Stimulated activated CD8-positive, alpha-beta memory T cell treated with anti-CD3 and anti-CD28 coated beads, Interleukin-4, amount 100 ng/mL, for 24 hours (primary cell): ENCODE measurements at places on chromosomes 4 and X.

GRCh38 chrX:121479406-121479805 is 432.0 kb downstream of the GLUD2 start:
- no peak for DNase-seq

- no peak for DNase-seq
These were observed 4.0 kb upstream of the SYP start for GRCh38 chrX:49204017-49204416.

DNA sequence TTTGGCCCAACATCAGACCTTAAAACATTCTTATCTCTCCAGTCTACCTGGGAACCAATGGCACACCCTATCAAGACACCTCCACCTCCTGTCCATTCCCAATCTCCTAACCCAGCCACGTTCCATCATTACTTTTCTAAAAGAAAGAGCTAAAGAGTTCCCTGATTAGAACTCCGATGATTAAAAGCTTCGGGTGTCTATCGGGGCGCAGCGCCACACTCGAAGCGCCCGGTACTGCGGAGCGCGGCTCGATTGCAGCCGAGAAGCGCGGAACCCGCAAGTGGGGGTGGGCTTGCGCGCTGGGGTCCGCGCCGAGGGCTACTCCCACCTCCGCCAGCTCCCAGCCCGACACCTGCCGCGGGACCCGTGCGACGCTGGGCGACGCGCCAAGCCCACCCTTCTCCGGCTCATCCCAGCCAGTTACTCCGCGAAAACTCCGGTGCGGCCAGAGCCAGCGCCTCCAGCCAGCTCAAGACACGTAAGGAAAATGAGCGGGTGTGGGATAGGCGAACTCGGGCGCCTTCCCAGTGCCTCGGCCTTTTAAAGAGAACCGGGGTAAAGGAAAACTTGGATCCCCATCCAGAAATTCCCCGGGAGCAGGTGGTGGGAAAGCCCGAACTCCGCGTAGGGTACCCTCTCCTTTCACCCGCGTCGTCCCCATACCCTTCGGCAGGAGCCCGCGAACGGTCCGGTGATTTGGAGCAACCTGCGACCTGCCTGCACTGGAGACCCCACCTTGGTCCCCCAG is 593 bp downstream of the NPY1R start:
- no peak for DNase-seq

DNA sequence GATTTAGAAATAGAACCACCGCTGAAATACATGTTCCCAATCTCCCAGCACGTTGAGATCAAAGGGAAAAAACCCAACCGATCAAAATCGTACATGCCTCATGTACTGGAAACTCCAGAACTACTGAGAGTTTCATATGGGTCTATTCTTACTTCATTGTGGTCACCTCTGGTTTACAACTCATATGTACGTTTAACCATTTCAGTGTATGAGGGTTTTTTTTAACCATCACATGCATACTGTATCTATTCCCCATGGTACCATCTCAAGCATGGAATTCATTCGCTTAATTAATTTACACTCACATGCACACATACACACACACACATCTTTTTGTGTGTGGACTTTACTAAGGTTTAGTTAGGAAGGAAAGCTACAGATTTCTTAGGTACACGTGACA is 46.0 kb upstream of the CLNK start:
- no peak for DNase-seq

- no peak for DNase-seq
These were observed 156.6 kb upstream of the TLL1 start for GRCh38 chr4:165716472-165716871.

GRCh38 chr4:100421361-100421978 is 96.4 kb downstream of the EMCN start:
- DNase-seq: no peak

DNA sequence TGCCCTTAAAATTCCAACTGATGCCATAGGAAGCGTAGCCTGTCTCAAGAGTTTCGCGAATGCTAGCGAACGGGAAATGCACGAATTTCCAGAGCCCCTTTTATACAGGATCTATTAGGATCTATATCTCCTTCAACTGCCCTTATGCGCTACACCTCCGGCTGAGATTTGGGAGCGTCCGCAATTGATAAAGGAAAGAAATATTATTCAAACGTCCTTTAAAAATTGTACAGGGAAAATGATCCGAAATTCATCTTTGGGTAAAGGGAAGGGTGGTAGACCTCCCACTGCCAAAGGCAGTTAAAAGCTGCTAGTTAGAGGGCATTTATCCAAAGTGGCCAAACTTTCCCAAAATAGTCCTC is 609 bp downstream of the NR3C2 start:
- no peak for DNase-seq

- no peak for DNase-seq
These were observed 112.7 kb downstream of the BCOR start for GRCh38 chrX:39985071-39985470.

DNA sequence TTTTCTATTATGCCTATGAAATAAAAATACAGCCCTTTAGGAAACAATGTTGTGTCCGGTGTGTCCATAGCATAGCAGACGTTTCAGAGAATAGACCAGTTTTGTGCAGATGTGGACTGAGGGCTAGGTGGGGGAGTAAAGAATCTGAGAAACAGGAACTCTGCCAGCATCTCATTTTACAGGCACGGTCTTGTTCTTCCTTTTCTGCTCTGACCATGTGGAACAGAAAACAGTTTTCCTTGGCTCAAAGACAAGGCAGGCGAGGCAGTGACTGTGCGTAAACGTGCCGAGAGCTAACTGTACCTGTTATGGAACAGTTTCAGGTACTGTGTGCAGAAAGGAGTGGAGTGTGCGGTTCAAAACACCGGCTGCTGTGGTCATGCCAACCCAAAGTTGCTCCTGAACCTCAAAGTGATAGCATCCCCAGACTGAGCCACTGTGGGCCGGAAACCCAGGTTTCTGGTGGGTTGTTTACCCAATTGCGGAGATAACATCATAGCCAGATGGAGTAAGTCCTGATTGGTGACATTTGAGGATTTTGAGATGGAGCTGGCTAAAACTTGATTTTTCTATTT is 20.2 kb downstream of the CNGA2 start:
- DNase-seq: no peak

DNA sequence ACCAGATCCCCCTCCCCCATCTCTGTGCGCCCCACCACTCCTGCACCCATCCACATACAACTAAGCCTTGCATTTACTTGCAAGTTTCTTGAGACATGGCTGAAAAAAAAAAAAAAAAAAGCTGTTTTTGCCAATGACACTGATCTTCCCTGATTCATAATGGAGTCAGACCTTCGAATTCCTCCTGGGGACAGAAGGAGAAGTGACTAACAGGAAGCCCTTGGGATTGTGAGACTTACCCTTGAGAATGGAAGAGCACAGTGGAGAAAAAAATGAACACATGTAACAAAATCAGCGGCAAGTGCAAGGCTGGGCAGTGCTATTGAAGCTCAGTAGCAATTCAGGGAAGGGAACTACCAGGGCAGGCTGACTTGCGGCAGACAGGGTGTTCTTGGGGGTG is 288.4 kb downstream of the BCOR start:
- no peak for DNase-seq

DNA sequence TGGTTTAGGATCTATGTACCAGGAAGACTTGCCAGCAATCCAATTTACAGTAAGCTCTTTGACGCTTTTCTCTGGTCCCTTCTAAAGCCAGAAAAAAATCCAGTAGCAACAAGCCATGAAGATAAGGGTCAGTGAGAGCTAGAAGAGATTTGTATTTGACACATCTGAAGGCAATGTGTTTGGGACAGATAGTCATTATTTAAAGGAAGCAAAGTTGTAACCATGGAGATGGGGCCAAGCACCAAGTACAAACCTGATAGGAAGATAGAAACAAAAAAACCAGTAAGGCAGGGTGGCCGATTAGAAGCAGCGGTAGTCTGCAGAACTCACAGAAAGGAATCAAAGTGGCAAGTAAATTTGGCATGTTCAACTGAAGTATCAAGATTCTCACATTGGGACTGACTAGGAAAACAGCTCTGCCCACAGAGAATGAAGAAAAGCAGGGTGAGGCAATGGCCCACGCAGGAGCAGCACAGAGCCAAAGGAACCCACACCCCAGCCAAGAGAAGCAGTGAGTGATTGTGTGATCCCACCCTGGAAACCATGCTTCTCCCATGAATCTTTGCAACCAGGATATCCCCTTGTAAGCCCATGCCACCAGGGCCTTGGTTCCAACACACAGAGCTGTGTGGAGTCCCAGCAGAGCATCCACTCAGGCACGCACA is 12.9 kb upstream of the C4orf54 start:
- no peak for DNase-seq

DNA sequence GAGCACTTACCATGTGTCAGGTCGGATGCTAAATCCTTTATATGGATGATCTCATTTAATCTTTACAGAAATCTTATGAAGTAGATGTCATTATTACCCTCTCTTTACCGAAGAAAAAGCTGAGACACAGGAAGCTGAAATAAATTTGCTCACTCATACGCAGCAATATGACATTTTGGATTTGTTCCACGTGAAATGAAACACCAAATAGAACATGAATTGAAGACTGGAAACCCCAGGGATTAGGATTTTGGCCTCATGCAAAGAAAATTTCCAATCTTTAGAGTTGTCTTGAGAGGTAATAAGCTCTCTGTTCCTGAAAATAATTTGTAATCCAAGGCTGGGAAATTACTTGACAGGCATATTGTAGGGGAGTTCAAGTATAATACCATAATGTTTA is 354.4 kb upstream of the CLNK start:
- DNase-seq: no peak

- no peak for DNase-seq
These were observed 62.1 kb downstream of the RHOXF2B start for GRCh38 chrX:120015145-120016067.

DNA sequence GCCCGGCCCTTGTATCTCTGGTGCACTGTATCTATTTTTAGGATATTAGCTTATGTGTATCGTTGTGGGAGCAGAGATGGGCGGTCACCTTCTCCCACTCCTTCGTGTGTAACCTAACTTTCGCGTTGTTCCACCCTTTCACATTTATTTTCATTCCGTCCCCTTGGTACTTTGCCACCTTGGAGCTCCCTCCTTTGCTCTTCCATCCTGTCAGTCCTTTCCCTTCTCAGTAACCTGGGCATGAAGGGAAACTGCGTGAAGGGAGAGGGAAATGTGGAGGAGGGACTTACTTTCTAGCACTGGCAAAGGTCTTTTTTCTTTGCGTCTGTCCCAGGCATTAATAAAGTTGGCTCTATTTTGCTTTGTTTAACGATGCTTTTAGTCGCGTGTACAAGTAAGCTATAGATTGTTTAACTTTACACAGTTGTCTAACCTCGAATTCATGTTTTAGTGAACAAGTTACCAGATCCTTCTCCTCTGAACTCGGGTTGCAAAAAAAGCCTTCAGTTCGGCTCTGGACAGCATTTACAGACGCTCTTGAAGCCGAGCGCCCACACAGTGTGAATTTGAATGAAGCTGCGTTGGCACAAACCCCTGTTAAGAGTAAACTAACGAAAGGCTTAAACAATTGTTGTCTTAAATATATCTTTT is 3.9 kb downstream of the PCDH10 start:
- no peak for DNase-seq

- DNase-seq: no peak
These were observed 88.9 kb downstream of the RBM47 start for GRCh38 chr4:40540800-40541199.

- no peak for DNase-seq
These were observed 765 bp downstream of the CFAP97 start for GRCh38 chr4:185202984-185203485.

GRCh38 chr4:26022346-26023202 is 108.6 kb downstream of the SMIM20 start:
- no peak for DNase-seq

DNA sequence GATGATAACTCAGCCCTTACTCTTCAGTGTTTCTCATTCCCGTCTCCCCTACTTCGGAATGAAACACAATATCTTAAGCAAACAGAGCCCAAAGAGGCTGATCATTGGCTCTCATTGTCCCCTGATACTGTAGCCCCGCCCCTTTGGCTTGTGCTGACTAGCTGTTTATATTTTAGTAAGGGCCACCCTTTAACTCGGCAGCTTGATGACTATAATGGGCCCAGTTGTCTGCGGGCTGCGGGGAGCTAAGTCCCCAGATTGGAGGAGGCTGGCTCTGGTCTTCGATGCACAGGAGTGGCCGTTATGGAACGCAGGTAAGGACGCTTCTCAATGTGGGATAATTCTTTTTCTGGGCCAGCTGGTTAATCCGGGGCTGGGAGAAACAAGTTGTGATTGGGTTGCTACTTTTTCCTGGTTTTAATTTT is at the start of gene TRIM2:
Gene TRIM2 (plus strand): TSS at position 197 of the 425 bp plus-strand sequence. CDS start 88 bp downstream, at position 285.
- no peak for DNase-seq

DNA sequence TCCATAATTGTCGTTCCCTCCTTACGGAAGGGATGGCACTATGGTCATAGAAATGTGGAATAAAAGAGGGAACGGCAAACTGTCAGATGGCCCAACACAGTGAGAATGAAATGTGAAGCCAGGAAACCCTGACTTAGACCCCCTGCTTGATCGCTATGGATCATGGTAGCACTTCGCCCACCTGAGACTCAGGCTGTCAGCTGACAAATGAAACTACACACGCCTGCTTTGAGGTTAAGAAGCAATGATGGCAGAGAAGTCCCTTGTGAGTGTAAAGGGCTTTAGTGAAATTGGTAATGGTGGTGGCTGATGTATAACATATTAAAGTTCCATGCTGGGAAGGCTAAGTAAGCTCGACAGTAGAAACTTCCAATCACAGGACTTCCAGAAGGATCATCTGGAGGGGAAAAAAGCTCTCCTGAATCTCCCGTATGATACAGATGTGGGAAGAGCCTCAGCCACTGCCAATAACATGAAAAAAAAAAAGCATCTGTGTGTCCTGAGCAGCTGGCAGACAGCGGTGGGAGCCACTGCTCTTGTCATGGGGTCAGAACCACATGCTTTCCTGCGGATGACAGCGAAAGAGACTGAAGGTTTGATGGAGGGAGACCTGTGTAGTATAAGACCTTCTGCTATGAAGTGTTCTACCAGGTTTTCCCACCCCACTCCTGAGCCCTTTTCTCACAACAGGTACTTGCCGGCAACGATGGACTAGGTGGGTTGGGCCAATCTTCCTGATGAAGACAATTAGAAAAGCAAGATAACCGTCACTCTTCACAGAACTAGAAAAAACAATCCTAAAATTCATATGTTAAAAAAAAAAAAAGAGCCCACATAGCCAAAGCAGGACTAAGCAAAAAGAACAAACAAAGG is 107.6 kb downstream of the AFAP1 start:
- DNase-seq: no peak

- no peak for DNase-seq
These were observed 29.9 kb upstream of the HTRA3 start for GRCh38 chr4:8239661-8240060.
